ENCODE measurements at places on chromosomes 5 and 9.

DNA sequence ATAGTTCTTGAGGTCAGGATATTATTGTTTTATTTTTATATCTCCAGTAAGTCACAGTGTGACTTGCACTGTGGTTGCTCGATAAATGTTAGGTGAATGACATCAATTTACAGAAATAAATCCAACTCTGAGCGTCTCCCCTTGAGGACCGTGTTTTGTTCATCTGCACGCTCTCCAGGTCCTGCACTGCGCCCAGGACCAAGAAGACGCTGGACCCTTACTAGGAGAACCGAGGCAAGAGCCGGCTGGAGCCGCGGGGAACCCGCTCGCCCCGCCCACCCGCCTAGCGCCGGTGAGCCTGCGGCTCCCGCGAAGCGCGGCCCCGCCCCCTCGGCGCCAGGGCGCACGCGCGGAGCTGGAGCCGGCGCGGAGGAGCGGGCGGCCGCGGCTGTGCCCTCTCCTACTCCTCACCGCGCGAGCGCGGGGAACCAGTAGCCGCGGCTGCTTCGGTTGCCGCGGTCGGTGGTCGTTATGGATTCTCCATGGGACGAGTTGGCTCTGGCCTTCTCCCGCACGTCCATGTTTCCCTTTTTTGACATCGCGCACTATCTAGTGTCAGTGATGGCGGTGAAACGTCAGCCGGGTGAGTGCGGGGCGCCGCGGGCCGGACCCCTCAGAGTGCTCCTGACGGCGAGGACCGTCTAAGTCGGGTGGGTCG lies at the start of gene TMEM38B:
TSS of gene TMEM38B (plus strand) at position 352 of the 658 bp plus-strand sequence. CDS start at position 472, 120 bp downstream.
- DNase-seq = peak; percentile 79

DNA sequence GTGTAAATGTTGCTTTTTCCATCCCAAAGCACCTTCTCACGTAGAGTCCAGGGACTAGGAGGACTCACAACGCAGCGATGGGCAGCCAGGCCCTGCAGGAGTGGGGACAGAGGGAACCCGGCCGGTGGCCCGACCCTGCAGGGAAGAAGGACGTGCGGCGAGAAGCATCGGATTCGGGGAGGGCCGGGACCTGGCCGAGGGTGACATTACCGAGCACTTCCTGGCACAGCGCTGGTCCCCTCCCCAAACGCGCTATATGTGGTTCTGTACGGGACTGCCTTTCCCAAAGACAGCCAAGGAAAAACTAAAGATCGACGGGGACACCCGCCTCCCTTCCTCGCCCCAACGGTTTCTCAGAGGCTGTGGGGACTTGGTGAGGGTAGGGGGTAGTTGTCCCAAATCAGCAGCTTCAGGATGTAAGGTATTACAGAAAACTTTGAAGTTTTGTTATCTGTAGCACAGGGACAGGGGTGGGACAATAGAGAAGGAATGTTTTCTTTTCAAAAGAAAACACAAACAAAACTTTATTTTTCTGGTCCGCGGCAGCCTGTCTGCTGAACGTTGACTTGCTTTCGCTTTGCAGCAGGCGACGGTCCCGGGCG lies 887 bp upstream of the MAP3K1 start:
- peak; percentile 58 for DNase-seq

- no peak for DNase-seq
Measured at GRCh38 chr5:113202287-113202686, 225.7 kb downstream of the DCP2 start.

DNA sequence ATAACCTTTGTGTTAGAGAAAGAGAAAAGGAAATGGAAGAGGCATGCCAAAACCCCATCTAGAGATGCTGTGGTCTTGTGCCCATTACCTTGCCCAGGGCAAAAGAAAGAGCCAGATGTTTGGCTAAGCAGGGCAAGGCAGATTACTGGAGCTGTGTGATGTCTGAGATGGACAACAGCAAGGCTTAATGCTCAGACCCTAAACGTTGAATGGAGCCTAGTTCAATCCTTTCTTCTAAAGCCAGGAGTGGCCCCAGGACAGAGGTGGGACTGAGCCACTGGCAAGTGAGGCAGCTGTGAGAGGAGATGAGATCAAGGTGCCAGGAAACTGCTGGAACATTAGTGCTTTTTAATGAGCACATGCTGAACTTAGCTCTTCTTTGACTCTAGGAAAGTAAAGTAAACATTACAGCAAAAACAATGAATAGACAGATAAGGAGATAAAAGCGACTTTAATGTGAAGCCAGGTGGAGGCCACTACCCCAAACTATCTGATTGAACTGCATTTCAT lies 143.0 kb upstream of the EGFLAM start:
- no peak for DNase-seq

DNA sequence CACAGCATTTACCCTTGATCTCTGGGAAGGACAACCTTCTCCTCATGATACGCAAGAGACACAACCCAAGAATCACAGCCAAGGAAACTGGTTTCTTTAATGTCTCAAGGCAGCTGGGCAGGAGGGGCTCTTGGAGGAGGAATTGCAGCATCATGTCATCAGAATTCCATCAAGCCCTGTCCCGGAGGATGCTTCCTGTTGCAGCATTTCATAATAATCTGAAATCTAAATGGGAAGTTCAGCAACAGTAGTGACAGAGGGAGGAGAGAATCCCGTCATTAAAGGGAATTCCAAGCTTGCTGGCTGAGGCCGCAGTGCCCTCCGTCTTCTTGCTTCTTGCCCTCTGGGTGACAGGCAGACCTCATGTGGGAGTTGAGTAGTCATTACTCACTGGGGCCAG lies 192.7 kb downstream of the TENT4A start:
- no peak for DNase-seq

DNA sequence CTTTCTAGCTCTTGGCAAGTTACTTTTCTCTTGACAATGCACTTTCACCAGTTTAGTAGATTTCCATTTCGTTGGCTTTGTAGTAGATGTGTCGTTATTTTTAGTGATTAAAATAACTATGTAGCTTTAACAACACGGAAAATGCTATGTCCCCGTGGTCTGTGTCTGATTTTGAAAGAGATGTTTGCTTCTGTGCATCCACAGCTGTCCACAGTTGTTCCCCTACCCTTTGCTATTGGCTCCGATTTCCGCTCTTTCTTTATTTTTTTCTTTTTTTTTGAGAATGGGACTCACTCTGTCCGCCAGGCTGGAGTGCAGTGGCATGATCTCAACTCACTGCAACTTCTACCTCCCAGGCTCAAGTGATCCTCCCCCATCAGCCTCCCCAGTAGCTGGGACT lies 533.9 kb downstream of the IRX1 start:
- no peak for DNase-seq

DNA sequence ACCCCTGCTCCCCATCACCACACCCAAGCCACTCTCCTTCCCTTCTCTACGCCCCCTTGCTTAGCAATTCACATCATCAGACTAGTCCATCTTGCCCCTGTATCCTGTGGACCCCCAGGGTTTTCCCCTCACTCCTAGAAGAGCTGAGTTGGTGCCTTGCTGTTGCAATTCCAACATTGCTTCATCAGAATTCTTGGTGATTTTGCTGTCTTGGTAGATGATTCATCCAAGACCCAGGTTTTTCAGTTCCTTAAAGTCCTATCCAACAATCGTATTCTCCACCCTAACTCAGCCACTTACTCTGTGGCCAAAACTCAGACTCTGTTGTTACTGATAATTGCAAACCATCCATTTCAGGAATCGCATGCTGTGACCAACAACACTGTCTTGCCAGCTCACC lies 21.4 kb upstream of the CCNJL start:
- DNase-seq = no peak

GRCh38 chr9:20649381-20649780 lies 27.1 kb upstream of the MLLT3 start:
- DNase-seq = no peak

DNA sequence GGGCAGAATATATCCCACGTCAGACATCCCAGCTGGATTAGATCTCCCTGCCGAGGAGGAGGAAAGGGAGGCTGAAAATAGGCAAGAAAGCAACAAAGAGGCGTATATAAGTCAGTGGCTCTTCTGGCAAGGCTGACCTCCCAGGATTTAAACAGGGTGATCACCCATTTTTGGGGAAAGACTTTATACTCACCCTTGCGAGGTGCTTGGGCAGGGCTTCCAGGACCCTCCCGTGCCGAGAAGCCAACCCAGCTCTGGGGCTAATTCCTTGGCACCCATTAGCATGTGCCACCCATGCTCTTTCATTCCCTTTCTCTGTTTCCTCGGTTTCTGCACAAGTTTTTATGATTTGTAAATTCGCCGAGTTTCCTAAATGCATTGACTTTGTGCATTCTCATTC lies 230.2 kb upstream of the IRX2 start:
- no peak for DNase-seq

GRCh38 chr9:134099123-134099761 lies 31.4 kb upstream of the BRD3 start:
- peak; percentile 64 for DNase-seq

DNA sequence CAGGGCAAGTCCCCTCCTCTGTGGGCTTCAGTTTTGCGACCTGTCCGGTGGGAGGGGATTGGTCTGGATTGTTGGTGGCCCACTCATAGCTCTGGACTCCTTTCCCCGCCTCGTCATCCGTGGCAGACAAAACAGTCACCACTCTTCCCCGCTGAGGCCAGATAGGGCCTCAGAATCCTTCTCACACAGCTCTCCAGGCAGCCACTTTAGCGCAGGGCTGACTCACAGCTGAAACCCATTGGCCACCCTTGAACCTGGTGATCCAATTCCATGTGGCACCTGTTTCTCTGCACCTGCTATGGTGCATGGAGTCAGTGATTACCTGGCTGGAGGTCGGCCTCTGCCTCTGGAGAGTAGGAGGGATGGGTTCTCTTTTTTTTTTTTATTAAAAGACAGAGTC lies 15.8 kb upstream of the CACFD1 start:
- no peak for DNase-seq

DNA sequence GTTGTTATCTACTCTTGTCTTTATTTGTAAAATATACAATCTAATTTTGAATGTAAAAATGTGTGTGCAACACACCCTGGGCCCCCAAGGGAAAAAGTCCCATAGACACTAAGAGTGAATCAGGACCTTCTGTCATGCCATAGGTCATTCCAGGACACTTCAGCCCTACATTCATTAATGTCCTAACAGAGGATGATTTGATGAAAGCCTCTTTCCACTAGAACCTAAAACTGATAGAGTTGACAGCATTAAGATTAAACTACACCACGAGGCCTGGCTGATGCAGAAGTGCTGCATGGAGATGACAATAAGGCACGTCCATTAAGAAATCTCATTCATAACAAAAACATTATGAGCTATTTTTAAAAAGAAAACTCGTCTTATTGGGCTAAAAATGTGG lies 46.2 kb downstream of the FRMD3 start:
- no peak for DNase-seq

- DNase-seq = no peak
Measured at GRCh38 chr5:153470736-153471135, 19.7 kb upstream of the GRIA1 start.

DNA sequence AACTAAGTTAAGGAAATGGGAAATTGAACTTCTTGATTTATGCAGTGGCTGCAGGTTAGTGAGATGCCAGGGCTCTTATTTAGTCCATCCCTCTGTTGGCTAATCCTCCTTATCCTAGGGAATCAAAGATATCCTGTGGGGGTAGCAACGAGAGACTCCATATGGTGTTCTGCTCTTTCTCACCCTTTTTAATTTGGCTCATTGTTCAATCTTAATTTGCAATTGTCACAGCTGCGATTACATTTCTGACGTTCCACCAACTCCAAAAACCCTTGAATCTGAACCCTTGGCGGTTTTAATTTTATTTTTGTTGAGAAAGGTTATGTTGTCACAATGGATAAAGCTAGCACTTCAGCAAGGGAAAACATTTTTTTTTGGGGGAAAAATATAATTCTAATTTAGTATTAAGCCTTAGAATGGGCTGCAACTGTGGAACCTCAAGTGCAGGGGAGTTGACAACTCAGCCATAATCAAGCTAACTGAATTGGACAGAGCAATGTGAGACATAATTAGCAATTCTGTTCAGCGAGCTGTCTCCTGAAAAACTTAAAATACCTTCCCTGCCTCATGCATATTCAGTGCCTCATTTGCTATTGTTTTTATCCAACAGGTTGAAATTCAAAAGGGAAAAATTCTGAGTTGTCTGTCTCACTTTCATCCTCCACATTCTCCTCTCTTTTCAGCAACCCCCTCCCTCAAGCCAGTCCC lies 91.3 kb downstream of the MAT2B start:
- no peak for DNase-seq

- DNase-seq = no peak
Measured at GRCh38 chr5:31329715-31330114, 136.2 kb downstream of the CDH6 start.

GRCh38 chr5:6206501-6206900 lies 171.8 kb downstream of the MED10 start:
- no peak for DNase-seq

All from activated CD4-positive, alpha-beta T cell treated with anti-CD3 and anti-CD28 coated beads, Interleukin-2, amount 50 U/mL, for 48 hours (primary cell).